ENCODE measurements at places on chromosomes 3 and 15.

GRCh38 chr15:29270976-29271375 is 1.4 kb upstream of the NSMCE3 start:
- DNase-seq, result no peak

GRCh38 chr3:148697306-148698189 is at the start of gene AGTR1:
Gene AGTR1, plus strand, starts transcription at chr3:148697903. Its CDS starts 43,133 bp downstream, at chr3:148741036.
- no peak for DNase-seq

- DNase-seq, result no peak
Observed at GRCh38 chr15:92806763-92807162, 93.4 kb upstream of the CHD2 start.

GRCh38 chr3:129461461-129462146 is 21.6 kb downstream of the IFT122 start:
- DNase-seq, result no peak

GRCh38 chr3:36813305-36813704 is 49.0 kb upstream of the DCLK3 start:
- no peak for DNase-seq
